ENCODE measurements at places on chromosomes 5 and 9.
A peak's percentile ranks its signal among the peaks of the same experiment; 100 is the strongest.

DNA sequence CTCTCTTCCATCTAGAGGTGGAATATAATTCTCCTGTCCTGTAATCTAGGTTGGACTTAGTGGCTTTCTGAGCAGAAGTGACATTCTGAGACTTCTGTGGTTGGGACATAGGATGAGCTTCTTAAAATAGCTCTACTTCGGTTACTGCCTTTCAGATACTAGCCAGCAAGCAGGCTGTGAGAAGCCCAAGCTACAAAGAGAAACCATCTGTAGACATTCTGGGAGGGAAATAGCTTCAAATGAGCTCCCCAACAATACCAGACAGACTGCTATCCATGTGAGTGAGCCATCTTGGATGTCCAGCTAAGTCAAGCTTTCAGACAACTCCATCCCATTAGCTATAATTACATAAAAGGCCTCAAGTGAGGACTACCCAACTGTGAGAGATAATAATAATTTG is 568.9 kb downstream of the DMRTA1 start:
- no peak for DNase-seq

- no peak for DNase-seq
Measured at GRCh38 chr9:31908891-31909480, 475.5 kb upstream of the ACO1 start.

DNA sequence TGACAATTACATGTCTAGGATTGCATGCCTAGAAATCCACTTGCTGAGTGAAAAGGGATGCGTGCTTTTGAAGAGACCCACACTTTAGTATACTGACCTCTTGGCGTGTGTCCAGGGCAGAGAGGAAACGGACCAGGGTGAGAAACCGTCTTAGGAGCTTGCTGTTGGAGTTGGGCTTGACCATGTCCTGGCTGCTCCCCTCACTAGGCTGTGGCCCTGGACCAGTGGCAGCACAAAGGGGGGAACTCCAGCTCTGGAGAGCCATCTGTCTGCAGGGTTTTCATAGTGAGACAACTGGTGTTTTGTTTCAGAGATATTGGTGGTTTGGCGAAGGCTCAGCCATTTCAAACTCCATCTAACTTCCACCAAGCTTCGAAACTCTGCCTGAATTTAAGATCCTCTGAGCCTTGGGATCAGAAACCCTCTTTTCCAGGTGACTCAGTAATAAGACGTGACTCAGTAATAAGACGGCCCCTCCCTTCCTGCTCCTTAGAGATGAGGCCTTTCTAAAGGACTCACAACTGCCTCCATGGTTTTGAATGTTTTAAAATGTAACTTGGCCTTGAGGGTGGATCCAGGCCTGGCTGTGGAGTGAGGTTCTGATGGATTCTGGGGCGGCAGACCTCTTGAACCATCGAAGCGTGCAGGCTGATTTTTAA is 165.8 kb downstream of the MELK start:
- DNase-seq: no peak

DNA sequence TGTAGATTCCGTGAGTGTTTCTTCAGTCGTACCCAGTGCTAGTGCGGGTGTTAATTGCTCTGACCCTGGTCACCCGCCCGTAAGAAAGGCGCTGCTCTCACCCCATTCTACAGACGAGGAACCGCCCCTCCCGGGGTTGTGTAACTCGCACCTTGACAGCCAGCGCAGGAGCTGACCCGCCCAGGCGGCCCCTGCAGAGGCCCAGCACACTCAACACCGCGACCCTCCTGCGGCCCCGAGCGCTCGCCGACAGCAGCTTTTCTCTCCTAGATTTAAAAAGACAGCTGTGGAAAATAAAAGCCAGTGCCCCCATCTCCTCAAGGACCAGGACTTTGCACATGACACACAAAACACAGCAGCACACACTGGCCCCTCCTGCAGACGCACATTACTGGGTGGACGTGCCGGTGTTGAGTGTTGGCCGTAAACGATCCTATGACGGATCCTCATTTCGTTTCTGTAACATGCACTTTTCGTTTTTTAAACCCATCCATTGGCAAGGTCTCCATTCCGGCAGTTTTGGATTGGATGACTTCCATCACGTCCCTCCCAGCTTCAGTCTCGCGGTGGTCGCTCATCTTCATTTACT is 22.9 kb downstream of the OR2V2 start:
- DNase-seq: no peak

GRCh38 chr5:104456122-104456521 is 893.5 kb upstream of the NUDT12 start:
- DNase-seq: no peak

DNA sequence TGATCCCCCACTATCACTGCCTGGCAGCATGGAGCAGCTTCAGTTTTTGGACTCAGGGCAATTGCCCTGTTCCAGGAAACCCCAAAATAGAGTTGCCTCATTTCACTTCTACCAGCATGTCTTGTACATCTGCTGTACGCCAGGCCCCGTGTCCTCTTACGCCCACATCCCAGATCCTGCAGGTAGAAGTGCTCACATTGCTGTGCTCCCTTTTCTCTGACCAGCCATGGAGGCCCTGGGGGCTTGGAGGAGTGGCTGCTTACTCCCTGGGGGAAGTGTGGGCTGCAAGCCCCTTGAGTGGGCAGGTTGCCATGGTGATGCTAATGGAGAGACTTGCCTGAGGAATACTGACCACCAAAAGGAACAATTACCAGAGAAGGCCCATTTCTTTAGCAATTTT is 55.6 kb upstream of the KCNIP1 start:
- DNase-seq: no peak

GRCh38 chr5:2914981-2915484 is 163.6 kb upstream of the IRX2 start:
- DNase-seq: no peak

DNA sequence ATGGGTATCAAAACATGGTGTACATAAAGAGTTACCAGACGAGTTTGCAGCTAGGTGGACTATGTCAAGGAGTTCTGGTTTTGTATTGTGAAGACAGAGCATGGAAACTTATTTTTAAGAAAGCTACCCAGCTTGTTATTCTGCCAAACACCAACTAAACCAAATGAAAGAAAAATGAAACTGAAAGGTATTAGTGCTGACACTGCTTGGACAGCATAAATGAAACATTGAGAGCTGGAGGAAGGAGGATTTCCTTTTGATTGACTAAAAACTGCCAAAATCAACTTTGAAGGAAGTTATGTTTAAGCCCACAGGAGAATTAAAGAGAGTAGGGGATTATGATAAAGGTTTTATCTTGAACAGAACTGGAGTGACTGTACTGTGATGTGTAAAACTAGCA is 766.2 kb downstream of the PTPRD start:
- DNase-seq: no peak

DNA sequence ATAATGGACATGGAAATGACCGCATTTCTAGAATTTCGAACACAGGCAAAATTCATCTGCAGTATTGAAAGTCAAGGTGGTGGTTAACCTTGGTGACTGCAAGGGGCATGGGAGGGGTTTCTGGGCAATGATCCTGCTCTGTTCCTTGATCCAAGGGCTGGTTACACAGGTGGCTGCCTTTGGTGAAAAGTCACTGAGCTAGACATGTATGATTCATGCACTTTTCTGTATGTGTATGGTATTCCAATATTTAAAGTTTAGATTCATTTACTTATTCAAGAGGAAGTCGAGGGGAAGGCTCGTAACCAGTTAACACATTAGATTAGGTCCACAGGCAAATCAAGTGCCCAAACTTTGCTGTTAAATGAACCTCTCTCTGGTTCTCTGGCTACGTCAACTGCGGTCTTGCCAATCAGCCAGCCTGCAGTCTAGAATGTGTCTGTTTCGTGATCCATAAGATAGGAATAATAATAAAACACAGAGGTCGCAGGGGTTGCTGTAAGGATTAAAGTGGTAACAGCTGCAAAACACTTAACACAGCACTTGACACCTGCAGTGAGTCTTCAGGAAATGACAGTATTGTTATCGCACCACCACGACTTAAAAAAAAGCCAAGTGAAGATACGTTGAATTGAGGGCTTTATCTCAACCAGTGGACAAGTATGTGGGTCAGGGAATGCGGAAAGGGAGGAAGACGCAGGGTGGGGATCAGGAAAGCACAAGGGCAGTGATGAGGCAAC is 92.5 kb downstream of the TLE1 start:
- DNase-seq: no peak

DNA sequence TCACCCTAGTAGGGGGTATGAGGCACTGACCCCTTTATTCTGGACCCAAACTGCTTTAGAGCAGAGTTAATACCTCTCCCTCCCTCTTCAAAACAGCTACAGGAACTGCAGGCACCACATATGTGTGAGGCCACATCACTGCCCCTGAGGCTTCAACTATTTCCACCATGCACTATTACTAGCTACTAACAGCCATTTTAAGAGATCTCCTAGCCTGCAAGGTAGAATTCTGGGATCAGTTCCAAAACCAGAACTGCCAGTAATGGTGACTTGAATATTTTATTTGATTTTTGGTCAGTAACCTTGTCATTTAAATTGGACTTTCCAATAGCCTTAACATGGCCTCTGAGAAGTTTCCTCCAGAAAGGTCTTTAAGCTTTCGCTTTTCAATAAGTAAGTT is 55.3 kb upstream of the FSD1L start:
- no peak for DNase-seq

- DNase-seq: no peak
Measured at GRCh38 chr5:24904981-24905517, 260.3 kb upstream of the CDH10 start.

GRCh38 chr9:34891386-34891785 is 66.7 kb upstream of the PHF24 start:
- no peak for DNase-seq

GRCh38 chr5:172605466-172605865 is 35.6 kb upstream of the NEURL1B start:
- no peak for DNase-seq

DNA sequence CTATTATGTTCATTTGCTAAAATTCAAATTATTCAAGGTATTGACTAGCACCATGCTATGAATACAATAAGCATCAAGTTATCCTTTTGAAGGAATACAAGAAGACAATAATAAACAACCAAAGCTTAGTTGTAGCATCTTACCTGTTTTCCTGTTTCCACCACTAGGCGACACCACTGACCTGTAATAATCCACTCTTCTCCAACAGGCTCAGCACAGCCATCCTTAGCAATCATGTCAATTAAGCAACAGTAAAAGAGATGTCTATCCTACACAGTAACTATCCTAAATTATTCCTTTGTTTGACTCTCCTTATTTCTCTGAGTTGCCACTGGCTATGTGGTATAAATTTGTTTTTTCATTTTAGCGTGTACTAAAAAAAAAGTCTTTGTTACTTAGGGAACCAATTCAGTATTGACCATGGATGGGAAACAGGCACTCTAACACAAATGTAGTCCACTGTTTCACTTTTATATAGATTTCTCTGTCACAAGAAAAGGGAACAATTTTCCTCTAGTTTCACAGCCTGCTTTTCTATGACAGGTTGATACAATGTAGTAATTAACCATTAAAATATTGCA is 46.2 kb downstream of the PCA3 start:
- DNase-seq: peak; percentile 54

GRCh38 chr9:124790801-124791505 is 14.0 kb downstream of the OLFML2A start:
- no peak for DNase-seq

- DNase-seq: no peak
Measured at GRCh38 chr9:90251316-90251715, 391.3 kb downstream of the DIRAS2 start.

DNA sequence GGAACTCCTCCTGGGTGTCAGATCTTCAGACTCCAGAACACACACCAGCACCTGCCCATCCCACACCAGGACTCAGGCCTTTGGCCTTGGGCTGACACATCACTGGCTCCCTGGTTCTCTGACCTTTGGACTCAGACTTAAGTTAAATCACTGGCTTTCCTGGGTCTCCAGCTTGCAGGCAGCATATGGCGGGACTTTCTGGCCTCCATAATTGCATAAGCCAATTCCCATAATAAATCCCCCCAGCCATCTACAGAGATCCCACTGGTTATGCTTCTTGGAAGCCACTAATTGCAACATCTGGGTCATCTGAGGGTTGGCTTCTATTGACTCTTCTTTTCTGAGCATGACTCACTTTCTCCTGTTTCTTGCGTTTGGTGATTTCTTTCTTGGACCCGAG is 80.3 kb upstream of the SARDH start:
- no peak for DNase-seq

GRCh38 chr9:99863955-99864354 is 42.3 kb downstream of the NR4A3 start:
- DNase-seq: no peak

DNA sequence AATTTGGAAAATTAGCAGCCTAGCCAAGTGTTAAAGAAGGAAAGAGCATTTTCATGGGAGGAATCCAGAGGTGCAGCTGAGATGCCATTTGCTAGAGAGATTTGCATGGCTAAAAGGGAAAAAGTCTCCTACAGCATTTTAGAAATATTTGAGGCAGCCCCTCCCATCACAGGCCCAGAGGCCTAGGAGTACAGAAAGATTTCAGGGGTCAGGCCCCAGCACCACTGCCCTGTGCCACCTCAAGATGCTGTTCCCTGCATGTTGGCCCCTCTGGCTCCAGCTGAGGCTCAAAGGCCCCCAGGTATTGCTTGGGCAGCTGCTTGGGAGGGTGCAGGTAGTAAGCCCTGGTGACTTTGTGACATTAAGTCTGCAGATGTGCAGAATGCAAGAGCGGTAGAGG is 26.9 kb upstream of the NPR3 start:
- DNase-seq: no peak

DNA sequence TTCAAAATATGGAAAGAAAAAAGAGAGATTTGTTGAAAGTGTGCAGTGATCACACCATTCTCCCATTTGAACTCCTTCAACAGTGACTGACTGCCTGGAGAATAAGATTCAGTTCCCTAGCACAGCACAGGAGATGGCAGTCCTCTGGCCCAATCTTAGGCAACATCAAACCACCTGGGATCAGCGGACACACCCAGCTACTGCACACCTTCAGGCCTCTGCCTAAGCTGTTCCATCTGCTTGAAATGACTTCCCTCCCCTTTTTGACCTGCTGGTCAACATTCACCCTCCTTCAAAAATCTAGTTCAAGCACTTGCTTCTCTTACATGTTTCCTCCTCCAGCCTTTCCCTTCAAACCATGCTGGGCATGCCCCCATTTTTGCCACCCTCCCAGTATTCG is 4.5 kb downstream of the MAPK9 start:
- DNase-seq: no peak

- no peak for DNase-seq
Measured at GRCh38 chr9:35835216-35835632, 6.2 kb downstream of the TMEM8B start.

DNA sequence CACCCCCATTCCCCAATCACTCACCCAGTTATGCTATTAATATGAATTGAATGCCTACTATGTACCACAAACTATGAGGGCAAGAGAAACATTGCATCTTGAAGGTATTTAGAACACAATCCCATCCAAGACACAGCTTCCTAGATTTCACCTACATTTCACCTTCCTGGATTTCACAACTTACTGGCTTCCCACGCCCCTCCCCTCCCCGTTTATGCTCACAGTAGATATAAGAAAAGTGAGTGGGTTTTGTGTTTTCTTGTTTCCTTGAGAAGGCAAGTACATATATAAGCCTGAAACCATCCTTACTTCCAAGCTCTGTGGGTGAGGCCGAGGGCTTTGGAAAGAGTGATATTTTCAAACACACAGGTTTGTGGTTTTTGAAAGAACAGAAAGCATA is 465.0 kb downstream of the BNC2 start:
- no peak for DNase-seq

Data from endothelial cell (in vitro differentiated cells).